ENCODE measurements at places on chromosomes 5 and 9.

- DNase-seq, result no peak
These were observed 220.9 kb downstream of the MAPKAP1 start for GRCh38 chr9:125486152-125486508.

GRCh38 chr9:5095795-5096194 lies 89.6 kb downstream of the INSL6 start:
- no peak for DNase-seq

DNA sequence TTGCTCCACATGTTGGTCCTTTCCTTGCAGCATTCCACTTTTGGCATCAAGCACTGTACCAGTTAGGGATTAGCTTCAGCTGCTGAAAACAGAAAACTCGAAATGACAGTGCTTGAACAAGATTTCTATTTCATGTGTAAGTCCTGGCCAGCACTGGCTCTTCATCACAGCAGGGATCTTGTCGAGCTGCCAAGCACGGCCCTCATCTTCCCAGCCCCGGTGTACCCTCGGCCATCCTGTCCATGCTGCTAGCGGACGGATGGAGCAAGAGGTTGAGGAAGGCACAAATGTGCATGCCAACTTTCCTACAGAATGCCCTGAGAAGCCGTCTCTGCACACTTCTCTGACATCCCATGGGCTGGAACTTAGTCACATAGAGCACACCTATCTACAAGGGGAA lies 130.6 kb downstream of the TENT4A start:
- DNase-seq, result no peak

GRCh38 chr5:8461543-8461942 lies 592.6 kb downstream of the MTRR start:
- DNase-seq, result no peak

DNA sequence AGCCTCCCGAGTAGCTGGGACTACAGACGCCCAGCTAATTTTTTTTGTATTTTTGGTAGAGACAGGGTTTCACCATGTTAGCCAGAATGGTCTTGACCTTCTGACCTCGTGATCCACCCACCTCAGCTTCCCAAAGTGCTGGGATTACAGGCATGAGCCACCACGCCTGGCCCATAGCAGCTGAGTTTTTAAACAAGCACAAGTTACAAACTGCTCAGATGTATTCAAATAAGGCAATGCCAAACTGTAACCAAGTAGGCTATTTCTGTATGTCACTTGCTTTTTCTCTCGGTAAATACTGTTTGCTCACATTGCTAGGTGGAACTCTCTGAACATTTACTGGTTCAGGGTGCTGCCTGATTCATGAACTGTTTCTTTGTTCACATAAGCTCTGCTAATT lies 799.3 kb upstream of the NUDT12 start:
- no peak for DNase-seq

- no peak for DNase-seq
These were observed 1078.3 kb upstream of the SEMA6A start for GRCh38 chr5:117652958-117653280.

GRCh38 chr9:82281066-82281465 lies 292.5 kb downstream of the SPATA31D1 start:
- DNase-seq, result no peak

DNA sequence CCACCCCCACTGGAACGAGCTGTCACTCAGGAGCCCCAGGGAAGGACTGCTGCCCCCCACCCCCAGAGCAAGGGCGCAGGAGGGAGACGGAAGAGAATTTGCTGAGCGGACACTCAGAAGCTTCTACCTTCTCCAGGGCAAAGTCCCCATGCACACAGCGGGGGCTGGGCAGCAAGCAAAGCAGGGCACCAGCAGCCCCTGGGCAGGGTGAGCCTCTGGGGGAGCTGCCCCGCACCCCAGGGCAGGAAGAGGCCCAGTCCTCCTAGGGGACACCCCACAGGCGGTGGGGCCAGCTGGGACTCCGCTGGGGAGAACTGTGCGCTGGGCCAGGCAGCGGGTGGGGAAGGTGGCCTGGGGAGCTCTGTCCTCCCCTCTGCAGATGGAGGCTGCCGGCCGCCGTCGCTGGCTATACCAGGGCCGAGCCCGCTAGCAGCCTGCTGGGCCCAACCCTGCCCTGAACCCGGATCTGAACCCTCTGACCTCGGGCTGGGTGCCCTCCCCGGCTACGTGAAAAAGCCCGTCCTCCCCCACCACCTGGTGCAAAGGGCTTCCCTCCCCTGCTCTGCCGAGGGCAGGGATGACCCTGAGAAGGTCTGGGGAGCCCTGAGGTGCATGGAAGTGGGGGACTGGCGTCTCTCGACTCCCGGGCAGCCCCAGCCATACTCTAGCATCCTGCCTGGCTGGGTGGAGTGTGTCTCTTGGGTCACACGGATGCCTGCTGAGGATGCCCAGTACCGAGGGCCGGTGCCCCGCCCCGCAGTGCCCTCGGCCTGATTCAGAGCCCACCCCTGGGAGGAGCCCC lies 597 bp upstream of the SLC34A3 start:
- DNase-seq, result no peak

GRCh38 chr5:143781993-143782520 lies 29.9 kb upstream of the HMHB1 start:
- DNase-seq, result no peak

DNA sequence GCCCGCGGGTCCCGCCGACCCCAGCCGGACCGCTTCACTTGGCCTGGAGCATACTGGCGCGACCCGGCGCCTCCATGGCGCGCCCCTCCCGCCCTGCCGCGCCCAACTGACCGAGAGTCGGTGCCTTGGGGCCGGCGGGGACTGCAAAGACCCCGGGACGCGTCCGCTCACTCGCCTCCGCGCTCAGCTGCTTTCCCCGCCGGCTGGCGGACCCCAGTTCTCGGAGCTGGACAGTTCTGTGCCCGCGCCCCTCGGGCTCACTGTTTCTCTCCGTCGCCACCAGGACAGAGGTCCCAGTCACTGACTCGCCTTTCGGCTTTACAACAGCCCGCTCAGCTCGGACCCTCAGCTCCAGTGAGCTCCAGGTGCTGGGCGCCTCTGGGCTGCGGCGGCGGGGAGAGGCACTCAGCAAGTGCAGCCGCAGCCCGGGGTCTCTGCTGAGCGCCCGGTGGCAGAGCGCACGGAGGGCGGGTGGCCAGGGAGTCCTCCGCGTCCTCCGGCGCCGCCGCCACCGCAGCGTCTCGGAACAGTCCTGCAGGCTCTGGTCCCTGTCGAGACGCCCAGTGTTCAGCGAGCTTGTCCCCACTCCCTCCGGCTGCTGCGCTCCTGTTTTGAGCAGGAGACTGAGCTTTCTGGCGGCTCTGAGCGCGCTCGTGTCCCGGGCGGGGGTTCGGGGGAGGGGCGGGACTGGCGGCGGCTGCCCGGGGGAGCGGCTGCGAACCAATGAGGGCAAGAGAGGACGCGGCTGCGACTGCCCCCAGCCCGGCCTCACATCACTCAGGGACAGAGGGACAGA lies at the start of gene SMIM32:
Gene SMIM32, minus strand, starts transcription at position 637 of the 796 bp plus-strand sequence. CDS start 638 bp downstream, outside the sequence.
- DNase-seq, result peak; percentile 6

GRCh38 chr5:171357843-171358242 lies 29.8 kb upstream of the NPM1 start:
- no peak for DNase-seq

- DNase-seq, result no peak
These were observed 65.6 kb downstream of the HOMER1 start for GRCh38 chr5:79448336-79448735.

GRCh38 chr5:76495870-76496269 lies 92.8 kb downstream of the IQGAP2 start:
- no peak for DNase-seq

GRCh38 chr9:34034698-34035065 lies 14.0 kb downstream of the UBAP2 start:
- no peak for DNase-seq

- DNase-seq, result peak; percentile 57
These were observed 67.7 kb downstream of the TENT4A start for GRCh38 chr5:6780802-6781391.

DNA sequence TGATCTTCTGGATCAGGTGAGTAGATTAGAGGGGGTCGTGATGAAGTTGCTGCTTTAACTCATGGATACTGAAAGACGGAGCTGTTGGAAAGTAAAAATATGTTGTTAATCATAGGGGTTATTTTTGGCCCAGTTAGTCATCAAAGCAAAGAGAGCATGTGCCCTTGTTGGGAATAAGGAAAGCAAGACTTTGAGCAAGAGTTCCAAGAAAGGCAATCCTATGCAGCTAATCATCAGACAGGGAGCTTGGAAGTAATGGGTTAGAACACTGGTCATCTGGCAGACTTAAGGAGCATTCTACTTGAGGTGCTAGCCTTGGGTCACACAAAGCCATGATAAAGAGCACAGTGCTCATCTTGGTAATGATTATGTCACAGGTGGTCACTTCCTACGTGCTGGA lies 18.3 kb downstream of the ASPN start:
- DNase-seq, result no peak

DNA sequence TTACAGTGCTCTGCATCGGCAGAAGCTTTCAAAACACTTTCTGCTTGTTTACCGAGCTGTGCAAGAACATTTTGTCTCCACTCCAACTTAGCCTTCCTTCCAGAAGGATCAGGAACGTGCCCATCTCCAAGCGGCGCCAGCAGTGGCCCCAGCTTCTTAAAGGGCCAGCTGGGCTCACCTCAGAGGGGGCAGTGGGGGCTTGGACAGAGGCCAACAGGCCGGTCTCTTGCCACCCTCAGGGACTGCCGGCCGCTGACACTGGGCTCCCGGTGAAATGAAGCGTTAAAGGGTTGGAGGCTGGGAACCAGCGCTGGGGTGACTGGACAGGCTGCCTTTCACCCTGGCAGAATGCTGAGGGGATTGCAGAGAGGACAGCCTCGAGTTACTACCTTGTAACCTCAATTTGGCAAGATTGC lies 67.0 kb upstream of the RNU6ATAC start:
- no peak for DNase-seq

DNA sequence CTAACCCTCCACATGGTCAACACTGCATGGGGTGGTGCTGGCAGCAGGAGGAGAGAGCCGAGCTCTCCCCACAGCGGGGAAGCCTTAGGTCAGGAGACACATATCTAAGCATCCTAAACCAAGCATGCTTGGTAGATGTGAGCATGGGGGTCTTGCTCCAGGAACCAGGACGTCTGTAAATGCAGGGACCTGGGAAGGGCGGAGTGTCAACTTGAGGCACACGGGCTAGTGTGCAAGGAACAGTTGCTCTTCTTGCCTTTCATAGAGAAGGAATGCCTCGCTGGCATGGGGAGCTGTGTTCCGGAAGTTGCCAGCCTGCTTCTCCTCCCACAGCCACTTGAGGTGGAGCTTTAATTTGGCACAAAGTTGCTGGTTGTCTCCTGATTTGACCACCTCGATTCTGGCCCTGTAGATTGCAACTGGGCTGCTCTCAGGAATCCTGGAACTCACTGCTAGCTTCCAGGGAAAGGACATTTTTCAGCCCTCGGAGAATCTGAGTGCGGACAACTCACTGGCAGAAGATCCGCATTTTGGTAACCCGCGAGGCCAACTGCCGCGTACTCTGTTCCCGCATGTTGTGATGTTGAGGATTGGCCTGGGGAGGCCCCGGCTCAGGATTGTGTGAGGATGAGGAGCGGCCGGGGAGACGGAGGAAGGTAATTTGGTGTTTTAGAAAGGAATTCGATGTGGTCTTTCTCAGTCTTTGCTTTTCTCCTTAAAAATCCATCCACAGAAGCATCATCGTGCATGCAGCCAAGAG lies 370.3 kb upstream of the IRX1 start:
- no peak for DNase-seq

DNA sequence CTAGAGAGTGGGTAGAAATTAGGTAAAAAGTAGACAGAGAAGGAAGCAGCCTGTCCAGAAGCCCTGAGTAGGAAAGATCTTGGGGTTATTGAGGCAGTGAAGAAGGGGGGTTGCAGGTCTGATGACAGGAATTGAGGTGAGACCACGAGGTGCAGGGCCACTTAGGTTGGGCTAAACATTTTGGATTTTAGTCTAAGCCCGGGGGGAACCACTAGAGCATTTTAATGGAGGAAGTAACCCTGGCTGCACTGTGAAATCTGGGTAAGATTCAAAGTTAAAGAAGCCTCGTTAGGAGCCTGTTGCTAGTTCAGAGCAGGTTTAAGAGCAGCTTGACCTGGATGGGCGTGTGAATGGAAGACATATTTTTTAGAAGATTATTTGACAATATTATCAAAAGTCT lies 38.3 kb downstream of the MAP3K1 start:
- no peak for DNase-seq

GRCh38 chr5:147063943-147064342 lies 170.9 kb upstream of the STK32A start:
- no peak for DNase-seq

GRCh38 chr5:150119421-150120061 lies 33.2 kb upstream of the CSF1R start:
- no peak for DNase-seq

DNA sequence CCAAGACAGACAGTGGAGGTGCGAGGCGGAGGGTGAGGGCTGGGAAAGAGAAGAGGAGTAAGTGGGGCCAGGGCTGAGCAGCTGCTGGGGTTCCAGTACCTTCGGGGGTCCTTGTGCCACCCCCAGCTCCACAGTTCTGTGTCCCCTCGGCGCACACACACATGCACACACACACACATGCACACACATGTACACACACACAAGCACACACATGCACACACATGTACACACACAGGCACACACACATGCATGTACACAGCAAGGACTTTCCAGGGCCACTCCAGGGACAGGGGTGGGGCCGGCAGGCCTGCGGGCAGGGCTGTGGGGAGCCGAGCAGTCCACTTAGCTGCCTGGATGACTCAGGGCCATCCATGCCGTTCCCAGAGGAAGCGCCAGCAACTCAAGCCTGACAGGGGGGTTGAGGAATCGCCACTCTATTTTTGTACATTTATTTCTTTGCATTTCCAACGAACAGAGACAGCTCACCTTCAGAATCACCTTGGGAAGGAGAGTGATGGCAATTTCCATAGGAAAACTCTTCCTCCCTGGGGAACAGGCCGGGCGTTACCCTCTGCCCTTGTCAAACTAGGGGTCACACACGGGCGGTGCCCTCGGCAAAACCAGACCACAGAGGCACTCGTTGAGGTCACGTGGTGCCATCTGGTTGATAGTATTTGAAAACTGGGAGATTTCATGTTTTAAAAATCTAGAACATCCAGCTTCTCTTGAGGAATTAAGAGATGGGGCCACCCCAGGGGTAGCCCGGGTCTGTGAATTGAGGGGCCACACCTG lies 135.7 kb downstream of the ADAMTS2 start:
- DNase-seq, result no peak

GRCh38 chr5:142749321-142749720 lies 20.9 kb upstream of the ARHGAP26 start:
- DNase-seq, result no peak

GRCh38 chr5:174900240-174900865 lies 176.0 kb downstream of the MSX2 start:
- peak; percentile 43 for DNase-seq

GRCh38 chr5:165003283-165003682 lies 1497.9 kb downstream of the MAT2B start:
- no peak for DNase-seq

GRCh38 chr5:175689147-175689991 lies 31.5 kb downstream of the HRH2 start:
- no peak for DNase-seq

DNA sequence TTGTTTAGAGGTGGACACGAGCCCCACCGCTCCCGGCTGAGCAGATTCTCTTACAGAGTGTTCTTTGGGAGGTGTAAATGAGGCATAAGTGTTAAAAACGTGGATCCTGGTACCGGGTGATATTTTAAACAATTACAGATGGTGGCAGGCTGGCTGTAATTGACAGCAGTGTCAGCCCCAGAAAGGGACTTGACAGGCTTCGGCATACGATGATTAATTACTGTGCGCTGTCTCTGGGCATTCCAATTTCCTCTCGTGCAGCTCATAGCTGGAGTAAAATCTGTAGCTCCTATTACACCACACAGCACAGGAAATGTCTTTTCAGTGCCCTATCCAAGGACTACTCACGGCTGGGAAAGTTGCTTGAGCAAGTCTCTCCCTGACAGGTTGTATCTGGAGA lies 305.4 kb upstream of the IRX2 start:
- DNase-seq, result peak; percentile 41
